Fibroblast of the conjunctiva (primary cell): ENCODE measurements at places on chromosomes 7 and 10.
A peak's percentile ranks its signal among the peaks of the same experiment; 100 is the strongest.

DNA sequence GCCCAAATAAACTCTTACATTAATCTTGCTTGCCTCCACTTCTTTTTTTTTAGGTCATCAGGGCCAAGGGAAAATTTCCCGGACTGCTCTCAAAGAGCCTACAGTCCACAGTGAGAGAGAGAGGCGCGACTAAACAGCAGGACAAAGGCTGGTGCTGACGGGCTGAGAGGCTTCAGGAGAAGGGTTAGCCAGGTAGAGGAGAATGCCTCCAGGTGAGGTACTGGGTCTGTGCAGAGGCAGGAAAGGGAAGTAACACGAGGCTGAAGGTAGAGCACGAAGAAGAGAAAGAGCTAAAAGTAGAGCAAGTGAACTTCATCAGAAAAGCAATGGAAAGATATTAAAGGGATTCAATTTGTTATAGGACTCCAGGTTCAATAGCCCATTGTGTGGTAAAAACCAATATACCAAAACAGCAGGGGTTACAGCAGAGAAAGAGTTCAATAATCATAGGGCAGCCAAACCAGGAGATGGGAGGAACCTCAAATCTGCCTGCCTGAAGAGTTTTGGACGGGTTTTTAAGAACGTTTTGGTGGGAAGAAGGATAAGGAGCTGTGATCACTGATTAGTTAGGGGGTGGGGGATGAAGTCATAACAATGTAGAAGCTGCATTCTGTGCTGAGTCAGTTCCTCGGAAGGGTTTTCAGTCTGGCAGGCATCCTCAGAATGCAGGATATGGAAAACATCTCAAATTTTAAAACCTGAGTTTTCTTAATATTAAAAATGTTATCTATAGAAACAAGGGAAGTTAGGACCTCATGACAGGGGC lies 171.5 kb downstream of the AKR1D1 start:
- no peak for DNase-seq

- no peak for DNase-seq
Observed at GRCh38 chr10:111804781-111805180, 378.8 kb downstream of the GPAM start.

GRCh38 chr10:77318739-77319138 lies 318.9 kb downstream of the KCNMA1 start:
- no peak for DNase-seq

DNA sequence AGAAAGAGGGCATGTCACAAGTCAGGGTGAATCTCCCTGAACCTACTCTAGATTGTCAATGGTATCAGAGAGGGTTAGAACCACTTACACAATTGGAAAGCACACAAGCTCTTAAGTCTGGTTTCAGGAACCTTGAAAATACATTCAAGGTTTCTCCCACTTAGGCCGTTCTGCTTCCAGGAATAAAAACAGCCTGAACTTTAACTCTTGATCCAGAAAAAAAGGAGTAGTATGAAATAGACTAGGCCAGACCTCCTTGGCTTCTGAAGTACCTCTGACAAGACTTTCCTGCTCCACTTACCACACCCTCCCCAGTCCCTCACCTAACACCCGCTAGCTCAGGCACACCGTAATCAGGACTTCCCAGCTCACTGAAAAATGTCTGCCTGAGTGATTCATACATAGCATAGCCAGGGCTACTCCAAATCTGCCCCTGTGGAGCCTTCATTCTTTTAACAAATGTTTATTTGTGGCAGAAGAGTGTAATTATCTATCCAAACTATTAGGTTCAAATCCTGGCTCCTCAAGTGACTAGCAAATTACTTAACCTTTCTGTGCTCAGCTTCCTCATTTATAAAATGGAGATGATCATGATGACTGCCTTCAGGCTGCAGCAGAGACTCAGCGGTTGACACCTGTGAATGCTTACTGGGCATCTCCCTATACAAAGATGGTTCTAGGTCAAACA lies 30.3 kb upstream of the IL6 start:
- DNase-seq: no peak

DNA sequence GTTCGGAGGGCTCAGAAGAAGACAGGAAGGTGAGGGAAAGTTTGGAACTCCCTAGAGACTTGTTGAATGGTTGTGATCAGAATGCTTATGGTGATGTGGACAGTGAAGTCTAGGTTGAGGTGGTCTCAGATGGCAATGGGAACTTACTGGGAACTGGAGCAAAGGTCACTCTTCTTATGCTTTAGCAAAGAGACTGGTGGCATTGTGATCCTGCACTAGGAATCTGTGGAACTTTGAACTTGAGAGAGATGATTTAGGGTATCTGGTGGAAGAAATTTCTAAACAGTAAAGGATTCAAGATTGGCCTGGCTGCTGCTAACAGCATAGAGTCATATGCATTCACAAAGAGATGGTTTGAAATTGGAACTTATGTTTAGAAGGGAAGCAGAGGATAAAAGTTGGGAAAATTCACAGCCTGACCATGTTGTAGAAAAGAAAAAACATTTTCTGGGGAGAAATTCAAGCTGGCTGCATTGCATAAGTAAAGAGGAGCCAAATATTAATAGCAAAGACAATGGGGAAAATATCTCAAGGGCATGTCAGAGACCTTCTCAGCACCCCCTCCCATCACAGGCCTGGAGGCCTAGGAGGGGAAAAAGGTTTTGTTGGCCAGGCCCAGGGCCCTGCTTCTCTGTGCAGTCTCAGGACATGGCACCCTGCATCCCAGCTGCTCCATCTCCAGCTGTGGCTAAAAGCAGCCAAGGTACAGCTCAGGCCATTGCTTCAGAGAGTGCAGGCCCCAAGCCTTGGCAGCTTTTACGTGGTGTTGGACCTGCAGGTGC lies 26.0 kb upstream of the ARHGAP12 start:
- no peak for DNase-seq

- DNase-seq: no peak
Observed at GRCh38 chr7:106783286-106783685, 81.8 kb upstream of the PIK3CG start.

DNA sequence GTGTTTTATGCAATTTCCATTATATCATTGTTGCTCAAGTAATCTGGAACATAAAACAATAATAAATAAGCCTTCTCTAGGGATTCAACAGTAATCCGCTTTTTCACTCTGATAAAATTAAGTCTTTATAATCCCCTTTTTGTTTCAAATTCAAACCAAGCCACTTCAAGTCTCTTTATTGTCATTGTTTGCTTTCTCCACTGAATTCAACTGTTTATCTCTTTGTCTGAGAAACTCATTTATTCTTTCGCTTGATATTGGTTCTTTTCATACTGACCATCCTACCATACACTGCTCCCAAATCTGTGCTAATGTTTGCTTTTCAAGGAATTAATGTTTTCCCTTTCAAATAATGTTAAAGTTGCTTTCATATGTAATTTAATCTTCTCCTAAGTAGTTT lies 550.4 kb upstream of the PCDH15 start:
- DNase-seq: no peak

DNA sequence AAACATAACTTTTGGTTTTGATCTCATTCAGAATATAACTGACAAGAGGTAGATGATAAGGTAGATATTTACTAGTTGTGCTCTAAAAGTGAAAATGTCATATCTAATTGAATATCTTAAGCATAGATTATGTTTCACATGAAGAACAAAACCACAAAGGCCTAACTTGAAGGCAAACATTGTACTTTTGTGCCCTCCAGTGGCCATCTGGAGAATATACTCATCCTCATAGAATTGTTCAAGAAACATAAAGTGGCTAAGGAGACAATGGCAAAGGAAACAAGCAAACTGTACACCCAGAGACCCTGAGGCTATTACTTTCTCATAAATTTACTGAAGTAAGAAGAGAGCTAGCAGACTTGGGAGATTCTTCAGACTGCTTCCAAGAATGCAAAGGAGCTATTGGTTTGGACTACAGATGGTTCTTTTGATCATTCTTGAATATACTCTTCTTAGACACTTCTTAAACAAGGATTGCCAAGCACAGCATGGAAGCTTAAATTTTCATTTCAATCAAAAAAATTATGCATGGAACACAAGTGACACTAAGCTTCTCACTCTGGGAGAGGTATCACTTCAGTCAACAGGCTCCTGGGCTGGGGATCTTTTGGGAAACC lies 98.2 kb upstream of the DKK1 start:
- DNase-seq: peak; percentile 68

DNA sequence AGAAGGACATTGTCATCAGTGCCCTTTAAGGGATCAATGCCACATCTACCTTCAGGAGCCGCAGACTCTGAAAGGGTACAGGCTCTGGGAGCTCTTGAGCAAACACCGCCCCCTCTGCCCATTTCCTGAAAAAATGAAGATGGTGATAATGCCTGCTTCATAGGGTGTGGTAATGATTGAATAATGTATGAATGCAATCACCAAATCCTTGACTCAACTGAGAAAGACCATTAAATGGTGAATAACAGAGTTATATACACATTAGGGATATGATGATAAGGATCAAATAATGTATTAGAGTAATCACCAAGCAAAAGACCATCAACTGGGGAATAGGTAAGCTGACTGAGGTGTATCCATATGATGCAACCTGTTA lies 1.5 kb downstream of the FAM170B start:
- no peak for DNase-seq

GRCh38 chr10:109993551-109994330 lies 14.0 kb upstream of the ADD3 start:
- DNase-seq: no peak

DNA sequence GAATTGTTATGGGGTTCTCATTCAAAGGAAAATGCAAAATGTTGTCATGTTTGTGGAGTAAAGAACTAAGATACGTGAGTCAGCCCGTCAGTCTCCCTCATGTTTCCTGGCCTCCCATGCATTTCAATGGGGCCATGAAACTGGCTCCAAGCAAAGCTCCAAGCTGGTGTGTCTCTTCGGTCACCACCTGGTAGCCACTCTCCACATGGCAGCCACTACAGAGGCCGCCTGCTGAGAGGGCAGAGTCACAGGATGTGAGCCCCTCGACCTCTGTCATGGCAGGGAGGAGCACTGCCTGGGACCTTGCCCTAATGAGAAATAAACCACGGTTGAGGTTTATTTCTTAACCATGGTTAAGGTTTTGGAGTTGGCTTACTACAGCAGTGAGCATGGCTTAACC lies 62.6 kb downstream of the AOC1 start:
- DNase-seq: no peak
